ENCODE measurements at places on chromosomes 6 and 20.

GRCh38 chr6:111566222-111566734, 39.4 kb downstream of the TRAF3IP2 start:
- no peak for DNase-seq

DNA sequence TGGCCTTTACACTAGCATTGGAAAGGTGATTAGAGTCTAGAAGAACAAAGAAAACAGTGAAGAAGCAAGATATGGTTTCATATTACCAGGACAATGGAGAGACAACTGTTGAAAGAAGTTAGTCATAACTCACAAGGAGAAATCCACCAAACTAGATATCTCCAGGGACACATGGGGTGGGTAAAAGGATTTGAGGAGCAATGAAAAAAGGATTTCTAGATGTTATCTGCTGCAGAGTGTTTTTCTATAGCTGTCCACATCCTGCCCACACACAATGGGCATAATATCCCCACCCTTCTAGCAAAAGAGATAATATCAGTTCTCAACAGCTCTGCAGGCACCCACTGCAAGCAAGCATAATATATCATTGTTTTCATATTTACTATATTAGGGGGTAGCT, 303.1 kb downstream of the HAO1 start:
- DNase-seq = no peak

DNA sequence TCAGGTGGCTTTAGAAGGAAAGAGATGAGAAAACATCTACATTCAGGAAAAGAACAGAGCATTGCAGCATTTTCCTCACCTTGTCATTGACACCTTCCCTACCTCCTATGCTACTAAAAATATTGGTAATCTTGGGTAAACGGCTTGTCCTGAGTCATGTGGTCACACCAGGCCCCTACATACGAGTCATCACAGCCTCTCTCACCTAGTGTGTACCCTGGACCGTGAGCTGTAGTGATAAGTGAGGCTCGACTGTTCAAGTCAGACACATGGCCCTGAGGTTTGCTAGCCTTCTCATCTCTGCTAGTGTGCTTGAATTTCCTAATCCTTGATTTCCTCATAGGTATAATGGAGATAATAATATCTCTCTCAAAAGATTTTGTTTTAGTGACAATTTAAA, 29.6 kb upstream of the TMEM244 start:
- DNase-seq = no peak

DNA sequence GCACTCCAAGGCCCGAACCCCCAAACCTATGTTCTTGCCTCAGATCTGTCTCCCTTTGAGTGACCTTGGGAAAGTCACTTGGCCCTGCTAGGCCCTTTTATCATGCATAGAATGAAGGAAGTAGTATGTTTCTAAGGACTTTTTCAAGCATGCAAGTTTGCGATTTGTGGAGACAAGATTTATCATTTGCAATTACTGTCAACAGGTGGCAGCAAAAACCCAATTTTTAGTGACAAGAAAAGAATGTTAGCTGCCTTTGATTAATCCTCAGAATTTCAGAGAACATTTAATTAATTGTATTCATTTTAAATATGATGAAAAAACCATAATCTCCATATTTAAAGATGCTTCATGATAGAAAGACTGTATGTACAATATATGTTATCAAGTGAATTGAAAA, 28.3 kb upstream of the PREP start:
- no peak for DNase-seq

GRCh38 chr6:131122007-131122406, 13.3 kb upstream of the AKAP7 start:
- DNase-seq = no peak

- DNase-seq = no peak
Observed at GRCh38 chr20:59328071-59328470, 27.7 kb downstream of the EDN3 start.

Measured in activated CD8-positive, alpha-beta memory T cell treated with anti-CD3 and anti-CD28 coated beads for 4 hours (primary cell).